ENCODE measurements at places on chromosomes 3 and 15.

DNA sequence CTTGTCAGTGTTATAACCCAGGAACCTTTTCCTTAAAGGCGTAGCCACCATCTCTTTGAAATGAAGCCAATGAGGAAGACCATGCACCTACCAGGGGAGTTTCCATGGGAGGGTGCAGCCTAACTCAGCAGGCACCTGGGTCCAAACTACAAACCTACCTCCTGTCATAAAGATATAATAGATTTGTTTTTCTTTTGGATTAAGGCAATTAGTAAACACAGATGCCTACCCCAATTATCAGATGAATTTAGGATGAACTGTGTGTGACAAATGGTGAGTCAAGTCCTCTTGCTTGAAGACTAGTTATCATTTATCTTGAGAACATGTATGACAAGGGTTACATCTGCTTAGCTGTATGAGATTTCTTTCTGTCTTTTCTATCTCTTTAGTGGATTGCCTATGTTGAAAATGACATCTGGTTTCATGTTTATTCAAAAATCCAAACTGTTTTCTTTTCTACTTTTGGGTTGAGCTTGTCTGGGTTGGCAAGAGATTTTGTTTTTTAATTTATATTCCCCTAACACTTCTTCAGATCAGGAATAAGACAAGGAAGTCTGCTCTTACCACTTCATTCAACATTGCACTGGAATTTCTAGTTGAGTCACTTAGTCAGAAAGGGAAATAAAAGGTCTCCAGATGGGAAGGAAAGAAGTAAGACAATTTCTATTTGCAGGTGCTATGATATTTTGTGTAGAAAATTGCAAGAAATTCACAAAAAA, 149.9 kb downstream of the NEK10 start:
- no peak for DNase-seq

GRCh38 chr3:127484601-127485388, 105.7 kb downstream of the TPRA1 start:
- no peak for DNase-seq

DNA sequence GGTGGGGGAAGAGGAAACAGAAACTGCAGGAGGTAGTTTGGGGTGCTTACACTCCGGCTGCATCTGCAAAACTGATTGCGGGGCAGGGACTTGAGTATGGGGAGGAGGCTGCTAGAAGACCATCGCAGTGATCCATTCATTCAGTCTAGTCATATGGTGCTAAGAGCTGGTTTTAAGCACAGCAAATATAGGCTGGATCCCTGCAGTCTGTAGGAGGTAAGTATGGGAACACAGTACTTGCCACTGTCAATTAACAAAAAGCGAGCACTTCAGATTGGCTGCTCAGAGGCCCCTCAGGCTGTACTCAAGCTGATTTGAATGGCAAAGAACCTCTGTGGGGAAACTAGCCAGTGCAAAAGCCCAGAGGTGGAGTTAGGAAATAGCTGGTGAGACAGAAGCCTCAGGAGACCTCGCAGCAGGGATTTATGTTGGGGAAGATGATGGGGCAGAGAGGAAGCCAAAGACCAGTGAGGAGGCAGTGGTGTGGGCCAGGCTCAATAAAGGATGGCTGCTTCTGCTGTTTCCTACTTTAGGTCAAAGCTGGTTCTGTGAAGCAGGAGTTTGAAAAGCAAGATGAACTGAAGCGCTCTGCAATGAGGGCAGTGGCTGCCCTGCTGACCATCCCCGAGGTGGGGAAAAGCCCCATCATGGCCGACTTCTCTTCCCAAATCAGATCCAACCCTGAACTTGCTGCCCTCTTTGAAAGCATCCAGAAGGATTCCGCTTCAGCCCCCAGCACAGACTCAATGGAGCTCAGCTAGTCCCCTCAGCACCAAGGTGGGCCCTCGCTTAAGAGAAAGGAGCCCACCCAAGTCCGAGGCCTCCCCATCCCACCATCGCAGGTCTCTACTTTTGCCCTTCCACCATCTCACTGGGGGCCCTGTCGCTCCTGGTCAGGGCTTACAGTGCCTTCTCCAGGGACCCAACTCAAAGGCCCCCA, 7.9 kb downstream of the RPL32 start:
- DNase-seq, result no peak

DNA sequence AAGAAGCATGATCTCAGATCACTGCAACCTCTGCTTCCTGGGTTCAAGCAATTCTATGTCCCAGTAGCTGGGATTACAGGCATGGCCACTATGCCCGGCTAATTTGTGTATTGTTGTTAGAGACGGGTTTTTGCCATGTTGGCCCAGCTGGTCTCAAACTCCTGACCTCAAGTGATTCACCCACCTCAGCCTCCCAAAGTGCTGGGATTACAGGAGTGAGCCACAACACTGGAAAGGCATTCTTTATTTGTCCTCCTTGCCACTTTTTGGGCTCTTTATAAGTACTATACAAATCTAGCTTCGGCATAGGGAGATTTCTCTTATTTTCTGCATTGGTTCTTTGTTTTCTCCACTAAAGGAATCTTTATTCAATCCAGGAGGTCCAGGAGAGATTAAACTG, 18.6 kb downstream of the CMTM8 start:
- DNase-seq, result no peak

GRCh38 chr3:61347981-61348380, 96.7 kb upstream of the FHIT start:
- DNase-seq, result no peak

DNA sequence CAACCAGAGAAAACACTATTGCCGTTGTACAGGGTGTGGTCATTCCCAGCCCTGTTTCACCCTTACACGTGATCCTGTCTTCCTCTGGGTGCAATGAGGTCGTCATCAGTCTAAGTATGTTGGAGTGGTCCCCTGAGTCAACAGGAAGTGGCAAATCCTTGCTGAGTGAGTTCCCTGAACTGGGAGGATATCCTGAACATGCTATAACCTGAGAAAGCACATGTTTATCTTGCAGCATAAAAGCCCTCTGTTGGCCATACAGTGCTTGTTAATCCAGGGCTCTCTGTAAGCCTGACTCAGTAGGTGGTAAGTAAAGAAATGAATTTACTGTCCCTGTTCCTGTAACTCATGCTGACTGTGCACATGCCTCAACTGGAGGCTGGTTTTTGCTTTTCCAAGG, 477.8 kb upstream of the RGMA start:
- no peak for DNase-seq

All from AML-193 (cell line).